ENCODE measurements at places on chromosomes 13 and 19.

GRCh38 chr19:42272989-42273406 is 3.9 kb downstream of the CIC start:
- no peak for DNase-seq

- no peak for DNase-seq
Measured at GRCh38 chr19:1210227-1210538, 4.6 kb downstream of the STK11 start.

GRCh38 chr19:953445-954271 is 27.8 kb downstream of the ARID3A start:
- DNase-seq = no peak

- no peak for DNase-seq
Measured at GRCh38 chr19:57242821-57243220, 2.4 kb downstream of the ZNF805 start.

GRCh38 chr13:98577836-98578285 is 954 bp upstream of the STK24 start:
- no peak for DNase-seq

GRCh38 chr19:4829001-4829712 is 2.4 kb downstream of the TICAM1 start:
- no peak for DNase-seq

- no peak for DNase-seq
Measured at GRCh38 chr13:55084630-55085029, 2056.0 kb downstream of the OLFM4 start.

All from muscle of arm (tissue), 14 donors.